ENCODE measurements at places on chromosomes 6 and 20. TPM values are rescaled to one million over a fixed set of nuclear protein-coding genes. Genes with fewer than 3 reads are reported as not detected.

Gene OR2H2
- total RNA-seq: not detected

Gene C20orf204
- total RNA-seq: 19.0 TPM

Gene NHLRC1
- total RNA-seq: not detected

DNA sequence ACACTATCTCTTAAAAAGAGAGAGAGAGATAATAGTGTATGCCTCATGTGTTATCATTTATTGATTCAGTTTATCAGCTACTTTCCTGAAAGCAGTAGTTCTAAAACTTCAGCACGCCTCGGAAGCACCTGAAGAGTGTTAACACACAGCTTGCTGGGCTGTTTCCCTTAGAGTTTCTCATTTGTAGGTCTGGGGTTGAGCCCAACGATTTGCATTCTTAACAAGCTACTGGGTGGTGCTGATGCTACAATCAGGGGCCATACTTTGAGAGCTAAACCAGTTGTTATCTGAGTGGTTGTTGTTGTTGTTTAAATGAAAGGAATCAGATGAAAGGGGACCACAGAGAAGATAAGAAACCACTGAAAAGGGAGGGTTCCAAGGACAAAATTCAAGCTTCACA lies 32.6 kb downstream of the SIM1 start:
- H3K27ac ChIP-seq: no peak overlapping the region
- DNase-seq: no peak
- H3K36me3 ChIP-seq: no peaks in the 10 kb centered on the region
- H3K4me3 ChIP-seq: no peak overlapping the region
- no peaks in the 10 kb centered on the region for H3K4me1 ChIP-seq

- H3K27me3 ChIP-seq: no peaks in the 10 kb centered on the region
- no peak for DNase-seq
- H3K4me1 ChIP-seq: no peaks in the 10 kb centered on the region
- no peaks in the 10 kb centered on the region for H3K36me3 ChIP-seq
- H3K27ac ChIP-seq: no peak overlapping the region
- no peak overlapping the region for H3K4me3 ChIP-seq
Observed at GRCh38 chr20:9867196-9867980, 28.5 kb upstream of the PAK5 start.

GRCh38 chr6:143059663-143060353 lies 881 bp upstream of the AIG1 start:
- peak; percentile 62 for DNase-seq
- H3K4me1 ChIP-seq: peaks cover 22% of the 10 kb centered on the region
- peak overlapping the region; percentile 90 for H3K4me3 ChIP-seq
- peak overlapping the region; percentile 90 for H3K27ac ChIP-seq

- DNase-seq: no peak
- H3K27ac ChIP-seq: no peak overlapping the region
- no peaks in the 10 kb centered on the region for H3K4me1 ChIP-seq
- no peak overlapping the region for H3K4me3 ChIP-seq
- no peaks in the 10 kb centered on the region for H3K27me3 ChIP-seq
- H3K36me3 ChIP-seq: no peaks in the 10 kb centered on the region
Observed at GRCh38 chr20:22003680-22004079, 298.2 kb downstream of the PAX1 start.

DNA sequence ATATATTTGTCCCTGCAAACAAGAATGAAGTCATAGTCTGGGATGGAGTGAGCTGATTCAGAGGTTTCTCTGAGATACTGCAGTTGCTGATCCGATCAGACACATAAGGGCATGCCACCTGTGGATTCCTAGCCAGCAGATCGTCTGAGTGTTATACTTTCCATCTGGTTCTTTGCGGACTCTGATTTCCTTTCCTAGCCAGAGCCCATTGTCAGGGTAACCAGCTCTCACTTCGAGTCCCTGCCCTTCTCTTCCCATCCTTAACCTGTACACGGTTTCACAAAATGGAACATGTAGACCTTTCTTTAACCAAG lies 100.9 kb downstream of the TMEM200A start:
- DNase-seq: no peak
- H3K36me3 ChIP-seq: no peaks in the 10 kb centered on the region
- H3K4me3 ChIP-seq: no peak overlapping the region
- peaks cover 26% of the 10 kb centered on the region for H3K4me1 ChIP-seq
- peak overlapping the region; percentile 8 for H3K27ac ChIP-seq
